Upper lobe of right lung (tissue), 1 donor: ENCODE measurements at places on chromosomes 2 and 18. TPM values are rescaled to one million over a fixed set of nuclear protein-coding genes. Genes with fewer than 3 reads are reported as not detected.

GRCh38 chr2:199462956-199463692 is 5.4 kb upstream of the SATB2 start:
- peak; percentile 88 for DNase-seq

GRCh38 chr2:18491577-18491976 is 68.9 kb downstream of the RDH14 start:
- DNase-seq: no peak

DNA sequence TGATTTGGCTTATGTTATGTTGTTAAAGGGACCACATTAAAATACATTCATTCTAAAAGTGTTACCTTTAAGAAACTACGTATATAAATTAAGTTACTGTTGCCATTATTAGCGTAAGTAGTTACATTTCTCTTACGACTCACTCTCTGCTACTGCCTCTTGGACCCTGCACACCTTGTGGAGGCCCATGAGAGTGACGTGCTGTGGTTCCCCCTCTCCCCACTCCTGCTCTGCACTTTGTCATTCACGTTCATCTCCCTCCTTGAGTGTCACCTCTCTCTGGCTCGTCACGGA is 830 bp upstream of the MERTK start:
- DNase-seq: no peak

Gene DNAJB2
- total RNA-seq: 79.4 TPM

GRCh38 chr2:74979844-74980243 is 21.4 kb downstream of the POLE4 start:
- no peak for DNase-seq

DNA sequence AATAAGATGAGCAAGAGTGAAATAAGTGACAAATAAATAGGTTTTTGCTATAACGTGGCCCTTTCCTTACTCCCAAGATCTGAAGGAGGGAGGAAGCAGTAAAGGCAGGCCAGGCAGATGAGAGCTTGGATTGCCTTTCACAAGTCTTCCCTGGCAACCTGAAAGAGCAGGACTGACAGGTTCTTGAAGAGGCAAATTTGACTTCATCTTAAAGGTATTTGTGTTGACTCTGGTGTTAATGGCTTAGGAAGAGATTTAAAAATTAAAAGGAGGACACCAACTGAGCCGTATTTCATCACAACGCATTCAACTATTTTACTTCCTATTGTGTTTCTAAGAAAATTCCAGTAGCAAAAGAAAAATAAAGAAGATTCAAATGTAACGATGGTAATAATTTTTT is 3.2 kb downstream of the STRN start:
- no peak for DNase-seq

GRCh38 chr2:30705056-30705455 is 102.2 kb downstream of the CAPN13 start:
- peak; percentile 3 for DNase-seq

GRCh38 chr2:26619521-26619951 is 21.6 kb downstream of the CIB4 start:
- DNase-seq: peak; percentile 29

DNA sequence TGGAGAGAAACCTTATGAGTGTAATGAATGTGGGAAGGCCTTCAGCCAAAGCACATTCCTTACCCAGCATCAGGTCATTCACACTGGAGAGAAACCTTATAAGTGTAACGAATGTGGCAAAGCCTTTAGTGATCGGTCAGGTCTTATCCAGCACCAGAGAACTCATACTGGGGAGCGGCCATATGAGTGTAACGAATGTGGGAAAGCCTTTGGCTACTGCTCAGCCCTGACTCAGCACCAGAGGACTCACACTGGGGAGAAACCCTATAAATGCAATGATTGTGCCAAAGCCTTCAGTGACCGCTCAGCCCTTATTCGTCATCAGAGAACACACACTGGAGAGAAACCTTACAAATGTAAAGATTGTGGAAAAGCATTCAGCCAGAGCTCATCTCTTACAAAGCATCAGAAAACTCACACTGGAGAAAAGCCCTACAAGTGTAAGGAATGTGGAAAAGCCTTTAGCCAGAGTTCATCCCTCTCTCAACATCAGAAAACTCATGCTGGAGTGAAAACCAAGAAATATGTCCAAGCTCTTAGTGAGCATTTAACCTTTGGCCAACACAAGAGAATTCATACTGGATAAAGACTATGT is 7.8 kb downstream of the ZNF892 start:
- no peak for DNase-seq

Gene ALLC
- not detected for total RNA-seq

DNA sequence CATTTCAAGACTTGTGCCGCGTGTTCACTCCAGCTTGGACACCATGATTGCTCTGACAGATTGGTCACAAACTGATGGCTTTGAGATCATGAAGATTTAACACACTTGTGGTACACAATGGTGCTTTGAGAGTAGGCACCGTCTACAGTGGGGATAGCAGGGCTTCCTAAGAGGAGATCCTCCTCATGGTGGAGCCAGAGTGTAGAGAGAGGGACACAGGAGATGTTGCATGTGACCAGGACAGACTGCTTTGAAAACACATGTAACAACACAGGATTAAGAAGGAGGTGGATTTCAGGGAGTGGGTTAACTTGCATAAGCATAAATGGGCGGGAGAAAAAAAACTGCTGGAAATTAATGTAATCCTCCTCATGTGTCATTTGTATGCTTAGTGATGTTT is 95.7 kb upstream of the LINC00305 start:
- DNase-seq: no peak

- DNase-seq: no peak
These were observed 8.5 kb downstream of the PDK1 start for GRCh38 chr2:172564376-172564775.

- DNase-seq: no peak
These were observed 86.2 kb downstream of the CRIM1 start for GRCh38 chr2:36441816-36442215.

- DNase-seq: no peak
These were observed 166.2 kb upstream of the DTNA start for GRCh38 chr18:34543945-34544344.

- DNase-seq: peak; percentile 78
These were observed 31.1 kb downstream of the HK2 start for GRCh38 chr2:74864728-74865722.

Gene SERPINB11
- not detected for total RNA-seq

DNA sequence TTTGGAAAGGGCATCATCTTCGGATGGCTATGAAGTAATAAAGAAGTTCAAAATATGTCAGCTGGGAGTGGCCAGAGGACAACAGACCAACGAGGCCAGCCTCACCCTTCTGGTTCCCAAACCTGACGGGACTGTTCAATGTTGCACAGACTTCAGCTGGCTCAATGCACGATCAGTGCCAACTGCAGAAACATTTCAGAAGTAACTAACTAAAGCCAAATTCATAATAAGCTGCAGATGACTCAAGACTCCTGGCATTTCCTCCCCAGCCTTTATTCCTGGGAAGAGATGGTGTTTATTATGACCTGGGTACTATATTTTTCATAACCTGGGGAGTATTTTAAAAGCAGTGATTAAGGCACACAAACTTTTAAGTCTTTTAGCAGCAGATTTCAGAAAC is 3.8 kb upstream of the ATP6V1C2 start:
- DNase-seq: no peak

GRCh38 chr18:69999656-70000055 is 52.0 kb upstream of the CD226 start:
- DNase-seq: no peak

Gene NAT8
- total RNA-seq: not detected

GRCh38 chr2:46876741-46877384 is 38.7 kb downstream of the MCFD2 start:
- no peak for DNase-seq

- no peak for DNase-seq
These were observed 41.1 kb downstream of the LDAH start for GRCh38 chr2:20781656-20782265.

GRCh38 chr2:44838116-44838790 is 103.2 kb upstream of the SIX3 start:
- no peak for DNase-seq

DNA sequence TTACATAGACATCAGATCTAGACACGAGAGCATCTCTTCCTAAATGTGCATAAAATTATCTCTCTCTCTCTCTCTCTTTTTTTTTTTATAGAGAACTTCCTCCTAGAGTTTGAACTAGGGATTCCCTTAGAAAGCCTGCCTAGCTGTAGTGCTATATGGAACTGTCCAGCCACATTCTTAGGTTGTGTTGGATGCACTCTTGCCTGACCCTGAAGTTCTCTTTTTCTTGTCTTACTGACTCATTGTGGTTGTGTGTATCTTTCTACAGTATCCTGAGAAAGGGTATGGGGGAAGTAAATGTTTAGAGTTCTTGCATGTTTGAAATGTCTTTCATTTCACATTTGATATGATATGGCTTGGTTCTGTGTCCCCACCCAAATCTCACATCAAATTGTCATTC is 368.2 kb downstream of the CDH2 start:
- DNase-seq: no peak

- no peak for DNase-seq
These were observed 45.1 kb downstream of the DPYSL5 start for GRCh38 chr2:26892922-26893524.

Gene MALL
- total RNA-seq: 154 TPM

DNA sequence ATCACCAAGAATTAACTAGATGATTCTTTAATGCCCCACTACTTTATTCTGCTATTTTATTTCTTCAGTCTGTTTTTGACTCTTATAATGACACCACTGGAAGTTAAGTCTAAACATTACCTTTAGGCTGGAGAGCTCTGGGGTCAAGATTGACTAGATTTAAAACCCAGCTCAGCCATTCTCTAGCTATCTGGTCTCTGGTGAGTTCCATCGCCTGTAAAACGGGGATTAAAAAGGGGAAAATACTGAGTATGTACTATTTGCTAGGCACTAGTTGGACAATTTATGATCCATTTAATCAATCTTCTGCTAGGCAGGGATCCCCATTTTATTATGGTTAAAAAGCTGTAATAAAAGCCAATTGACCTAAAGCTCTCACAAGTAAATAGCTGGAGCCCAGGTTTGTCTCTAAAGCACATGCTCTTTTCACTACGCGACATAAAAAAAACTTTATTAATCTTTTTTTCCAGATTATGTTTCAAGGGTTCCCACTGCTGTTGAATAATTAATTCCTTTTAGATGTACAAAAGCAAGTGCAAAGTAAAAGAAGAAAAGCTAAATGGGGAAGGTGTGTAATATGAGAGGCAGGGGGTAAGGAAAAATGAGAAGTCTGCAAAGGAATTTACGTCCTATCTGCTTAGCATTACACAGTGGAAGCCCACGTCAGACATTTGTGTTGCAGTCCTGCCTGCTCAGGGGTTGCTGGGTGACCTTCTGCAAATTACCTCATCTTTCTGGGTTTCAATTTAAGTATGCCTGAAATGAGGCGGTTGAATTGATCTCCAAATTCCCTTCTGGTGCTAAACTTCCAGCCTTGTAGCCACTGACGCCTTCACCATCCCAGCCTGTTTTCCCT is 918 bp upstream of the NABP1 start:
- DNase-seq: no peak

DNA sequence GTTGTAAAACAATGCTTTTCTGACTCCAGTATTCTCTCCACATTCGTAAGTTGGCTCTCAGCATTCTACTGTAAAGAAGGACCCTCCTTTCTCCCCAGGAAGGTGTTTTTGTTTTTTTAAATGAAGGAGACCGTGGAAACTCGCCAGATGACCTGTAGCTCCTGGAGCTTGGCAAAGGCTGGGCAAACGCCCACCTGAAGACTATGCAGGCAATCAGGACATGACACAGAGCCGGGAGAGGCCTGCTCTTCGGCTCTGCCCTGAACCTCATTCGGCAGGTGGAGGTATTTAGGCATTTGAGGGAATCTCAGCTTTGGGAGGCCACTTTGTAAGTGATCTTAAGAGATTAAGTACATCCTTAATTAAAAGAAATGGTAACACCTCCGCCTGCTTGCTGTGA is 17.4 kb downstream of the CASP10 start:
- DNase-seq: no peak

GRCh38 chr2:150371044-150371818 is 116.2 kb downstream of the RND3 start:
- no peak for DNase-seq

DNA sequence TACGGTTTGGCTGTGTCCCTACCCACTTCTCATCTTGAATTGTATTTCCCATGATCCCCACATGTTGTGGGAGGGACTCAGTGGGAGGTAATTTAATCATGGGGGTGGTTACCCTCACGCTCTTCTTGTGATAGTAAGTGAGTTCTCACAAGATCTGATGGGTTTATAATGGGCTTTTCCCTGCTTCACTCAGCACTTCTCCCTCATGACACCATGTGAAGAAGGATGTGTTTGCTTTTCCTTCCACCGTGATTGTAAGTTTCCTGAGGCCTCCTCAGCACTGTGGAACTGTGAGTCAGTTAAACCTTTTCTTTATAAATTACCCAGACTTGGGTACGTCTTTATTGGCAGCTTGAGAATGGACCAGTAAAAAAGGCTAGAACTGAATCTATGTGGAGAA is 750.0 kb upstream of the ID2 start:
- no peak for DNase-seq

Gene STRADB
- 18.9 TPM for total RNA-seq

DNA sequence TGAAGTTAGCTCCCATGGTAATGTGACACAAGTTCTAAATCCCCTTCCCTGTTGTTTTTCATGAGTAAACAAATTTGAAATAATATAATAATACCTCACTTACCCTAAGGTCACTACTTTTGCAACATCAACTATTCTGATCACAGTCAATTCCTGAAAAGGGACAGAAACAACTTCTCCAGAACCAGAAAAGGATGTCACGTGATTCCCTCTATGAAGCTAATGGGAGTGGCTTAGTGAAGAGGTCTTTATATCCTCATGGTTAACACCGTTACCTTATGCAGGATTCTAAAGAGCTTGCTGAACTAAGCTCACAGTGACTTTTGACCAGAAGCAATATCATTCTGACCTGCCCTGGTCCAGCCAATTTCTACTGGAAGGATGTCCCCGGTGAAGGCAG is 51.6 kb downstream of the DOCK10 start:
- DNase-seq: no peak

Gene REG3A
- not detected for total RNA-seq

- no peak for DNase-seq
These were observed 775.5 kb downstream of the RNF144A start for GRCh38 chr2:7692657-7693161.

Gene INHA
- 0.43 TPM for total RNA-seq
